ENCODE measurements at places on chromosomes 11 and 22.

GRCh38 chr11:102589047-102589459, 36.1 kb downstream of the MMP20 start:
- DNase-seq = no peak

- no peak for DNase-seq
These were observed 8.4 kb downstream of the AQP11 start for GRCh38 chr11:77598195-77598594.

- DNase-seq = no peak
These were observed 6.3 kb downstream of the GRK2 start for GRCh38 chr11:67272327-67273259.

DNA sequence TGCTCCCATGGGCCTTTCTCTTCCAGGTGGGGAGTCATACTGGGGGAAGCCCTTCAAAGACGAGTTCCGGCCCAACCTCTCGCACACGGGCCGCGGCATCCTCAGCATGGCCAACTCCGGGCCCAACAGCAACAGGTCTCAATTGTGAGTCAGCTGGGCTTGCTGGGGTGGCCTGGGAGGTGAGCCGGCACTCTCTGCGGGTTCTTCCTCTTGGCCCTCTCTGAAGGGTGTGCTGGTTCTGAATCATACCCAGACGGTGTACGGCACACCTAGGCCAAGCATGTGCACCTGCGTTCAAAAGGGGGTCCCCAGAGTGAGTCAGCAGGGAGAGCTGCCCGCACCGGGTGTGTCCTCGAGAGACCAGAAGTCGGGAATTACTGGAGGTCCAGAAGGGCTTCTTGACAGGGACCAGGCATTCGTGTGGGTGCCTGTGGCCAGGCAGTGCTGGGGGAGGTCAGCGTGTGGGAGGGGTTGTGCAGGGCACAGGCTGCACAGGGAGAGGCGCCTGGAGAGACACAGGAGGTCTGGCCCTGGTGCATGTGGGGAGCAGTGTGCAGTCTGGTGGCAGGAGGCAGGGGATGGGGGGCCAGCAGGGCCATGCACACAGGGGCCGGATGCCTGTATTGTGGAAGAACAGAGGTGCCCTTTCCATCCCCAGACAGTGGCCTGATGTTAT, 23.0 kb downstream of the PPIL2 start:
- no peak for DNase-seq

DNA sequence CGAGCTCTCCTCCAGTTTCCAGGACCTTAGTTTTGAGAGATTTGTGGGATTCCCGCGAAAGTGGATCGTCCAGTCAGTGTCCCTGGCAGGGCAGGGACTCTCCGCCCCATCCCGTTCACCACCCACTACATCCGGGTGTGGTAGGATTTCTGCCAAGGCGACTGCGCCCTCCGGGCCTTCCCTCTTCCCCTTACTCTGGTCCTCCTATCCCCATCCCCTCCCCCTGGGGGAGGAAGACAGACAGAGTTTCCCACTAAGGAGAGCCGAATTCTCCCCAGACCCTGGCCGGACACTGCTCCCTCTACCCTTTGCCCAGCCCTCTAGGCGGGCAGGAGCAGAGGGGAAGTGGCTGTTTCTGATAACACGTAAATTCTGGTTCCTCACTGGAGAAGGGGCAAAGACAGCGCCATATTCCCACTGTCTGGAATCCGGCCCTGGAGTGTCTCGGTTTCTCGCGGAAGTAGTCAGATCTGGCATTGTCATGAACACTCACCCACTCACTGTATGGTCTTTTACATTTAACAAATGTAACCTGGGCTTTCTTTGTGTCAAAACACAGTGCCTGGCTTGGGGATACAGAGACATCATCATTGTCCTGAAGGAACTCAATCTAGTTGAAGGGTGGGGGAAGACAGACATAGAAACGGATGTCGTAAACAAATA, 1.1 kb upstream of the NECTIN1 start:
- DNase-seq = peak; percentile 61

All from endothelial cell of umbilical vein (primary cell).